ENCODE measurements at places on chromosomes 16 and 17. TPM values are rescaled to one million over a fixed set of nuclear protein-coding genes. Genes with fewer than 3 reads are reported as not detected.

Gene TBC1D3L
- 15.7 TPM for total RNA-seq

Gene EVPL
- total RNA-seq = 22.1 TPM

DNA sequence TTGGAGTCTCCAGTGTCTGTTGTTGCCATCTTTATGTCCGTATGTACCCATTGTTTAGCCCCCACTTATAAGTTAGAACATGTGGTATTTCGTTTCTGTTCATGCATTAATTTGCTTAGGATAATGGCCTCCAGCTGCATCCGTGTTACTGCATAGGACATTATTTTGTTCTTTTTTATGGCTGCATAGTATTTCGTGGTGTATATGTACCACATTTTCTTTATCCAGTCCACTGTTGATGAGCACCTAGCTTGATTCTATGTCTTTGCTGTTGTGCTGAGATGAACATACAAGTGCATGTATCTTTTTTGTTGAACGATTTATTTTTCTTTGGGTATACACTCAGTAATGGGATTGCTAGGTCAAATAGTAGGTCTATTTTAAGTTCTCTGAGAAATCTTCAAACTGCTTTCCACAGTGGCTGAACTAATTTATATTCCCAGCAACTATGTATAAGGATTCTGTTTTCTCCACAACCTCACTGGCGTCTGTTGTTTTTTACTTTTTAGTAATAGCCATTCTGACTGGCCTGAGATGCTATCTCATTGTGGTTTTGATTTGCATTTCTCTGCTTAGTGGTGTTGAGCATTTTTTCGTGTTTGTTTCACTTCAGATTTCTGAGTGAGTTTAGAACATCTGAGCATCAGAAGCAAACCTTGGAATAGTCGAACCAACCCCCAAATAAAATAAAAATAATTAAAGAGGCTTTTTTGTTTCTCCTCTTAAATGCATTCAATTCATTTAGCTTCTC, 304.7 kb downstream of the ZFHX3 start:
- H3K27ac ChIP-seq = no peak overlapping the region
- no peak overlapping the region for H3K4me3 ChIP-seq
- H3K4me1 ChIP-seq = no peaks in the 10 kb centered on the region
- H3K36me3 ChIP-seq = no peaks in the 10 kb centered on the region

DNA sequence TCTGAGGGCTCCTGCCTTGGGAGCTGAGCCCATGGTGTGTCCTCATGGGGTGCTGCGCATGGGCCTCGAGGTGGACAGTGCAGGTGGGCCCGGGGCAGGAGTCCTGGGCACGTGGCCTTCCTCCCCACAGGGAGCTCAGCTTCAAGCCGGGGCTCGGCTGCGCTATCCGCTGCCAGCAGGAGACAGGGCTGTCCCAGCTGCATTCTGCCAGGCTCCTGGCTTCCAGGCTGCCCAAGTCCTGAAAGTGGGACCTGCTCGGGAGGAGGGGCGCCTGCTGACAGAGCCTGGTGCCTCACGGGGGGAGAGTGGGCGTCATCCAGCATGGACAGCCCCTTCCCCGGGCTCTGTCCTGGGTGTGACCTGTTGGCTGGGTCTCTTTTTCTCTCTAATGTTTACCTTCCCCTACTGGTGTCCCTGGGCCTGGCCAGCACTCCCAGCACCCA, 7.1 kb downstream of the TRAF7 start:
- DNase-seq = no peak
- H3K27me3 ChIP-seq = no peaks in the 10 kb centered on the region
- no peaks in the 10 kb centered on the region for H3K36me3 ChIP-seq
- peak overlapping the region; percentile 74 for H3K27ac ChIP-seq

DNA sequence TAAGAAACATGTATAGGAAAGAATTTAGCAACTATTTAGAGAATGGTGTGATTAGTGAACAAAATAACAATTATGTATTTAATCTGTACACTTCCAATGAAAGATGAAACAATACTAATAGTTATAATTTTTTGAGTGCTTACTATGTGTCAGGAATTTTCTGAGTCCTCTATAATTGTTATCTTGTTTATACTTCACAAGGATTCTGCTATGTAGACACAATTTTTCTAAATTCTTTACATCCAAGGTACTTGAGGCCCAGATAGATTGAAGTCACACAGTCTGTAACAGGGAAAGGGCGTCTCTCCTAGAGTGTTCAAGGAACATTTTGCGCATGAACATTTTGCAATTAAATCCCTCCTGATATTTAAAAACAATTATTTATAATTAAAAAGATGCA, 1.1 kb upstream of the KRTAP4-12 start:
- peaks cover 12% of the 10 kb centered on the region for H3K27me3 ChIP-seq
- no peaks in the 10 kb centered on the region for H3K4me1 ChIP-seq
- DNase-seq = no peak
- H3K4me3 ChIP-seq = no peak overlapping the region
- H3K36me3 ChIP-seq = no peaks in the 10 kb centered on the region

GRCh38 chr17:66612993-66613392, 221.9 kb upstream of the CACNG5 start:
- H3K36me3 ChIP-seq = no peaks in the 10 kb centered on the region
- H3K27ac ChIP-seq = no peak overlapping the region
- H3K27me3 ChIP-seq = no peaks in the 10 kb centered on the region
- H3K4me3 ChIP-seq = no peak overlapping the region
- no peak for DNase-seq

- H3K4me3 ChIP-seq = no peak overlapping the region
- DNase-seq = no peak
- no peaks in the 10 kb centered on the region for H3K4me1 ChIP-seq
- H3K36me3 ChIP-seq = peaks cover 4% of the 10 kb centered on the region
- H3K27me3 ChIP-seq = no peaks in the 10 kb centered on the region
Observed at GRCh38 chr16:27703545-27703944, 153.6 kb downstream of the KATNIP start.

DNA sequence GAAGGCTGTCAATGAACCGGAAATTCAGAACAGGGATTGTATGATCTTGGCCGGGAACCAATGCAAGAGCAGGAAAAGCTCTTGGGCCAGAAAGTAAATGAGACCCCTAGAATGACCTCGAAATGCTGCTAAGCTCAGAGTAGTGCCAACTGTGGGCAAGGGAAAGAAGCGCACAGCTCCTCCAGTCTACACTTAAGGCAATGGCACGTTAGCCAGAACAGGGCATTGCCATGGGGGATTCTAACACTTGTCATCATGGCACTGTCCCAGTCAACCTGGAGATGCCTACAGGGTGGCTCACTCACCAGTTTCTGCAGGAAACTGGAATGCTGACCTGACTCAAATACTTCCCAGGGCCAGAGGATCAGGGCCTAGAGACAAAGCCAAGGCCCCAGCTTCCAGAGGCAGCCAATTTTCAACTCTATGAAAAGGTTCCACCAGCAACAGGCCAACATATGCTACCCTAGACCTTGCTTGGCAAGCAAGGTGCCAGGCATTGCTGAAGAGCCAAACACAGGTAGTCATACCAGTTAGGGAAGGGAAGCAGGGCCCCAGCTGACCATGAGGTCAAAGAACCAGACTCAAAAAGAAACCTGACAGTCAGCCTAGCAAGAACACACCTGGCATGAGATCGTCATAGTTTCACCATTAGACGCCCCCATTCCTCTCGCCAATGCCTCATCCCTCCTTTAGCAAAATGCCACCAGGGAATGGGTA, 34.9 kb downstream of the ARHGAP17 start:
- peak overlapping the region; percentile 62 for H3K27ac ChIP-seq
- no peak for DNase-seq
- no peaks in the 10 kb centered on the region for H3K36me3 ChIP-seq
- H3K4me1 ChIP-seq = peaks cover 3% of the 10 kb centered on the region
- H3K4me3 ChIP-seq = no peak overlapping the region

DNA sequence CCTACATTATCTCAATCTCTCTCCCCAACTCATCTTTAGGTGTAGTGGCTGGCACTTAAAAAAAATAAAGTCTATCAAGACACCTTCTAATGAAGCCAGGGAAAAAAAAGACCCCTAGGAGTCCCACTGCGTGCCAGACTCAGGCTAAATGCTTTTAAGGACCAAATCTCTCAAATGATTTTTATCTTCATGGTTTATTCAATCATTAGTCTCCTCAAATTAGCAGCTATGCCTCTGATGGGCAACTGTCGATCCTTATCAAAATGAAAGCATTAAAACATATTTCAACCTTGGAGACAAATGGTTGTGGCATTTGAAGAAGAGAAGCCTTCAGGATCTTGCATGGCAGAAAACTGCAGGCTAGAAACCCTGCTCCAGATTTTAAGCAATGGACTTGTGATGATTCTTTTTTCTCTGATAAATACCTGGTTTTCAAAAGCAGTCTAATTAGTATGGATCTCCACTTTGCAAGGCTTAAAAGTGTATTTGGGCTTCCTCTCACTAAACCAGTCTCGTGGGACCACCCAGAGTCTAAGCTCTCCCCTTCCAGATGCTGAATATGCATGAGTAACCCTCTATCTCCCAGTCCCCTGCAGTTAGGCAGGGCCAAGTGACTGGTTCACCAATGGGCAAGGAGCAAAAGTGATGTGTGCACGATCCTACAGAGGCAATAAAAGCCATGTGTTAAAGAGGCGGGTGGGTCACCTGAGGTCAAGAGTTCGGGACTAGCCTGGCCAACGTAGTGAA, 14.9 kb downstream of the ITPRIPL2 start:
- H3K4me3 ChIP-seq = no peak overlapping the region
- H3K36me3 ChIP-seq = no peaks in the 10 kb centered on the region
- DNase-seq = no peak
- H3K4me1 ChIP-seq = peaks cover 34% of the 10 kb centered on the region
- H3K27me3 ChIP-seq = no peaks in the 10 kb centered on the region

DNA sequence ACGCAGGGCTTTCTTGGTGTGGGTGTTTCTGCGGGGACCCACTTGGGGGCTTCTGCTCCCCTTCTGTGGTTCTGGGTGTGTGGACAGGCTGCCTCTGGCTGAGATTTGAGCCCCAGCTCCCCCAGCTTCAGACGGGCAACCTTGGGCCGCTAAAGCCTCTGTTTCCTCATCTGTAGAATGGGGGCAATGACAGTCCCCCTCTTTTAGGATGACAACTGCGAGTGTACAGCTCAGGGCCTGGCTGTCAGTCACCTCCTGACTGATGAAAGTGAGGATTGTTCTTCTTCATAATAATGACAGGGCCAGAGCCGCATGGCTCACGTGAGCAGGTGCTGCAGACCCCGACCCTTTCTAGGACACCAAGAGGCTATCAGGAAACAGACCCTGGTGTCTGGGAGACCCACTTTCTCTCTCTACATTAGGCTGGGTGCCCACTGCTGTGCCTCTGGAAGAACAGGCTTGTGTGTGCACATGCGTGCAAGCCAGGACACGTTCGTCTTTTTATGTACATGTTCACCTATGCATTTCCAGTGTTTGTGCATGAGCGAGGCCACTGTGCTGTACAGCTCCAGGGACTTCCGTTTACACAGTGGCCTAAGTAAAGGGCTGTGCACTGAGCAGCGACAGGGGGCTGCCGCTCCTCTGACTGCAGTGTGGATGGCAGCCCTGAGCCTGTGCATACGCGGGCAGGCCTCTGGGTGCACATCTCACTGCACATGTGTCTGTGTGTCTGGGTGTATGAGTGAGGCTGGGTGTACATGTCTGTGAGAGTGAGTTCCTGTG, 4.6 kb downstream of the SPNS3 start:
- H3K27ac ChIP-seq = no peak overlapping the region
- no peaks in the 10 kb centered on the region for H3K27me3 ChIP-seq
- H3K4me3 ChIP-seq = no peak overlapping the region
- no peak for DNase-seq

- H3K4me1 ChIP-seq = no peaks in the 10 kb centered on the region
- DNase-seq = peak; percentile 42
- peaks cover 17% of the 10 kb centered on the region for H3K27me3 ChIP-seq
- H3K36me3 ChIP-seq = no peaks in the 10 kb centered on the region
- no peak overlapping the region for H3K4me3 ChIP-seq
- no peak overlapping the region for H3K27ac ChIP-seq
Observed at GRCh38 chr17:74296548-74296936, 22.5 kb downstream of the DNAI2 start.

DNA sequence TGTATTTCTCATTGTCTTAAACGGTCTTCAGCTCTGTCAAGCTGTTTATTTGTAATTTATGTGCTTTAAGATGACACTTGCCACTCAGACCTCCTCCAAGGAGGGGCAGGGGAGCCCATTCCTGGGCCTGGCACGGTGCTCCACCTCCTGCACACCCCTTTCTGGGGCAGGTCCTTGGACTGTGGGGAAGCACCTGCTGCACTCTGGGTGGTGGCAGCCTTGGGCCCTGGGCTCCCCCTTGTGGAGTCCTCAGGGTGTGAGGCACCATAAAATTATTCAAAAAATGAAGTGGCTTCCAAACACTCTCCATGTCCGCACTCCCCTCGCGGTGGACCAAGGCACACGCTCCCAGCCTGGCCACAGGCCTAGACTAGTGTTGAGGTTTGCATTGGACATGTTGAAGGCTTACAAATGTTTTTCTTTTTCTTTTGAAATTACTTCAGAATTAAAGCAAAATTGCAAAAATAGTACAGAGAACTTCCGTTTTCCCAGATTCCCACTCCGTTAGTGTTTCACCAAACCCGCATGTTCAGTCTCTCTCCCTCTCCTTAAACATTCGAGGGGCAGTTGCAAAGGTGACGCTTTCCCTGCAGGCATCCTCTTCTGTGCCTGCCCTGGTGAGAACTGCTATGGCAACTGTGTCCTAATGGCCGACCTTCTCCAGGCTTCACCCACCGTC, 32.4 kb downstream of the FOXK2 start:
- H3K4me3 ChIP-seq = no peak overlapping the region
- H3K27me3 ChIP-seq = no peaks in the 10 kb centered on the region
- peak overlapping the region; percentile 70 for H3K27ac ChIP-seq
- peaks cover 30% of the 10 kb centered on the region for H3K4me1 ChIP-seq
- DNase-seq = peak; percentile 82

- H3K27me3 ChIP-seq = no peaks in the 10 kb centered on the region
- no peak for DNase-seq
- H3K4me1 ChIP-seq = peaks cover 13% of the 10 kb centered on the region
- H3K27ac ChIP-seq = no peak overlapping the region
- no peaks in the 10 kb centered on the region for H3K36me3 ChIP-seq
- no peak overlapping the region for H3K4me3 ChIP-seq
Observed at GRCh38 chr16:9049241-9049640, 42.2 kb upstream of the HAPSTR1 start.

Measured in transverse colon (tissue), 4 donors.